A549 treated with CORT108297 at 1 μM for 4 hours (cell line): ENCODE measurements at places on chromosomes 6 and 20. TPM values are rescaled to one million over a fixed set of nuclear protein-coding genes. Genes with fewer than 3 reads are reported as not detected.

The FOXF2 gene
- total RNA-seq: 19.0 to 26.9 TPM (median 26.0 TPM) in 5 replicates

The LY6G6F gene
- total RNA-seq: not detected in 5 replicates

The CLDN20 gene
- total RNA-seq: not detected in 5 replicates

The ADISSP gene
- total RNA-seq: 100 to 176 TPM (median 166 TPM) in 5 replicates

The MLN gene
- not detected in 5 replicates for total RNA-seq

The LY6G5C gene
- 1.1 to 2.0 TPM (median 1.6 TPM) in 5 replicates for total RNA-seq

The TCF21 gene
- total RNA-seq: 0.03 to 0.08 TPM (median 0.06 TPM) in 5 replicates

The TBXT gene
- not detected in 5 replicates for total RNA-seq

The KCNQ2 gene
- total RNA-seq: 0.40 to 0.89 TPM (median 0.81 TPM) in 5 replicates

The CD93 gene
- total RNA-seq: not detected in 5 replicates

The BPIFA1 gene
- not detected in 5 replicates for total RNA-seq

The RSPH4A gene
- 0.16 to 0.28 TPM (median 0.22 TPM) in 5 replicates for total RNA-seq

The DNAH8 gene
- total RNA-seq: not detected in 5 replicates

The ULBP2 gene
- total RNA-seq: 3.2 to 4.1 TPM (median 3.9 TPM) in 5 replicates

The NRN1 gene
- total RNA-seq: 0.74 to 0.94 TPM (median 0.76 TPM) in 5 replicates

The ADGB gene
- not detected in 5 replicates for total RNA-seq

The THBD gene
- 32.0 to 54.4 TPM (median 42.2 TPM) in 5 replicates for total RNA-seq

The CDH22 gene
- total RNA-seq: 0.02 to 0.09 TPM (median 0.03 TPM) in 5 replicates

The CFAP206 gene
- total RNA-seq: 0.13 to 0.84 TPM (median 0.64 TPM) in 5 replicates

The CDH26 gene
- 0.07 to 0.14 TPM (median 0.11 TPM) in 3 of 5 replicates, not detected in the others for total RNA-seq

The SYNGAP1 gene
- 3.2 to 6.4 TPM (median 5.2 TPM) in 5 replicates for total RNA-seq

The DUSP15 gene
- 0.43 to 1.1 TPM (median 0.99 TPM) in 5 replicates for total RNA-seq

The C6orf58 gene
- total RNA-seq: 0.13 to 0.24 TPM (median 0.15 TPM) in 5 replicates

The ANKRD66 gene
- total RNA-seq: not detected in 5 replicates

The CST1 gene
- total RNA-seq: 0.50 to 1.6 TPM (median 0.87 TPM) in 5 replicates

The TP53RK gene
- total RNA-seq: 12.5 to 13.3 TPM (median 12.7 TPM) in 5 replicates

The SULF2 gene
- 17.8 to 25.3 TPM (median 22.9 TPM) in 5 replicates for total RNA-seq

The KIAA0408 gene
- 5.5 to 7.6 TPM (median 6.4 TPM) in 5 replicates for total RNA-seq

The PSORS1C2 gene
- not detected in 5 replicates for total RNA-seq

The LY86 gene
- total RNA-seq: not detected in 5 replicates

The DNPH1 gene
- 70.9 to 113 TPM (median 104 TPM) in 5 replicates for total RNA-seq

The CFB gene
- 1.5 to 3.3 TPM (median 2.4 TPM) in 5 replicates for total RNA-seq

The RAET1G gene
- 7.3 to 11.9 TPM (median 10.3 TPM) in 5 replicates for total RNA-seq

The TSPO2 gene
- total RNA-seq: not detected in 5 replicates

The CALHM6 gene
- total RNA-seq: 0.25 to 0.39 TPM in 2 of 5 replicates, not detected in the others

The FRK gene
- 1.2 to 1.6 TPM (median 1.4 TPM) in 5 replicates for total RNA-seq

The BMP7 gene
- total RNA-seq: 0.24 to 0.82 TPM (median 0.68 TPM) in 5 replicates

The AVP gene
- total RNA-seq: not detected in 5 replicates

The GTSF1L gene
- total RNA-seq: not detected in 5 replicates
